ENCODE measurements at places on chromosomes 2 and 18.

GRCh38 chr18:79252904-79253633, 142.7 kb upstream of the NFATC1 start:
- no peak for DNase-seq

GRCh38 chr2:147553775-147554271, 291.0 kb upstream of the ACVR2A start:
- no peak for DNase-seq

- DNase-seq, result no peak
Measured at GRCh38 chr2:184551626-184552025, 46.7 kb upstream of the ZNF804A start.

DNA sequence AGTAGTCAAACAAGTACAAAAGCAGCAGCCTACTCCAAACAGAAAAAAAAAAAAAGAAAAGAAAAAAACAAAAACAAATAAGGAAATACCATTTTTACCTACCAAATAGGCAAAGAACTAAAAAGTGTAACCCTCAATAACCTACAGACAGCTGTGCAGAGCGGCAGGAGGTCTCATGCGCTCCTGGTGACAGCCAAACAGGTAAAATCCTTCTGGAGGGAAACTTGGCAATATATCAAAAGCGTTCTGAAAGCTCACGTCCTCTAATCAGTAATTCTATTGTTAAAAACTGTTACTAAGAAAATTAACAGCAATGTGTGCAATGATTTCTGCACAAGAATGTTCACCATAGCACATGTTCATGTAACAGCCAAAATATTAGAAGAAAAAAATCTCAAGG, 105.6 kb downstream of the AFF3 start:
- no peak for DNase-seq

DNA sequence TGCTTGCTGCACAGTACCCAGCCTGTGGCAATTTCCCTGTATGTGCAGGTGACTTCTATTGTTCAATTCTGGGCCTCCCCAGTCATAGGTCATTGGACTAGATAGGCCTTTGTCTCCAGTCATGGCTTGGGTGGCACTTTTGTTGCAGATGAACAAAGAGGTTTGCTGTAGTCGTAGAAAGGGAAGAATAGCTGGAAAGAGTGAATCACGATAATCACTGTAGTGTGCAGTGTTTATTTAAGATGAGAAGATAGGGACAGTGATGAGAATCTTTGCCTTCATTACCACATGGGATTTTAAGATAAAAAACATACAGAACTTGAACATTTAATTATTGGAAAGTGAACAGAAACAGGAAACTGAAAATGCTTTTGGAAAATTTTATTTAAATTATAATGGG, 156.1 kb upstream of the CYRIA start:
- peak; percentile 82 for DNase-seq

DNA sequence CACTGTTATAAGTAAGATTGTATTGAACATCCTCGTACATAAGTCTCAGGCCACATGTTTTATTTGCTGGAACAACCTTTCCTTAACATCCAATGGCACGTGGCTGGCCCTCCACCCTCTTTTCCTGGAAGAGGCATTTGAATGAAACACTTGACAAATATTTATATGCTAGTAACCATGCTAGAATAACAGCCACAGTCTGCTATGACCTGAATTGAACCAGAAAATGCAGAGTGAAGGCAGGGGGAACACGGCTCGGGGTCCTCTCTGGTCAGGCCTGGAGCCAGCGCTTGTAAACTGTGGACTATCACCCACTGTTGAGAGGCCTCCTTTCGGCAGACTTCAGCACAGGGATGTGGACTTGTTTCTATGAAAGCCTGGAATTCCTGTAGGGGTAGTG, 198.2 kb upstream of the COPS8 start:
- no peak for DNase-seq

DNA sequence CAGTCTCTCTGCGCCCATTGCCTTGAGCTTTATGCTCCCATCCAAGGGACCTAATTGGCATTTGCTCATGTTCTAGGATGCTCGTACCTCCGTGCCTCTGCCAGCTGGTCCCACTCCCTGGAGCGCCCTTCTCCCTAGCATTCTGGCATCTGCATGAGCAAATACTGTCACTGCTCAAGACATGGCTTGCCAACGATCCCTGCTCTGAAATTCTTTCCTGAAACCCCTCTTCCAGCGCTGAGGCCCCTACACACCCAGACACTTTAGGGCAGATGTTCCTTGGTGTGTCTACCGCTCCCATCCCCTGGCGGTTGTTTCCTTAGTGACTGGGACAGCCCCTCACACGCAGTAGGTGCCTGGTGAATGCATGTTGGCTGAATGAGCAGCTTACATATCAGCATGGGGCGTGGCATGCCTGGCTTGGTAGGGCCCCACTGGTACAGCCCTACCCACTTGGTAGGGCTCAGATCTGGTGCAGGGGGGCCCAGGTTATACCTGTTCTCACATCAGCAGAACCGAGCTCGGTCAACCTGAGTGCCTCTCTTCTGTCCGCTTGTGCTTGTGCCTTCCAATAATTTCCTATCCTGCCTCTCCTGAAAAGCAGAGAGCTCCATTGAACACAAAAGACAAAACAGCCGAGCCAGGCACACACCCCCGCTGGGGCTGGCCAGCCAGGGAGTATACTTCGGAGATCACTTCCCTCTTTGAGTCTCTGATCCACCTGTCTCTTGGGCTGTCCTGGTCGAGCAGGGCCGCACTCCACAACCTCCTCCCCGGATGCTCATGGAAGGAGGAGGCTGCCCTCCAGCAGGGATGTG, 59.2 kb downstream of the INHBB start:
- no peak for DNase-seq

- no peak for DNase-seq
Measured at GRCh38 chr2:108615480-108616090, 81.3 kb downstream of the LIMS1 start.

DNA sequence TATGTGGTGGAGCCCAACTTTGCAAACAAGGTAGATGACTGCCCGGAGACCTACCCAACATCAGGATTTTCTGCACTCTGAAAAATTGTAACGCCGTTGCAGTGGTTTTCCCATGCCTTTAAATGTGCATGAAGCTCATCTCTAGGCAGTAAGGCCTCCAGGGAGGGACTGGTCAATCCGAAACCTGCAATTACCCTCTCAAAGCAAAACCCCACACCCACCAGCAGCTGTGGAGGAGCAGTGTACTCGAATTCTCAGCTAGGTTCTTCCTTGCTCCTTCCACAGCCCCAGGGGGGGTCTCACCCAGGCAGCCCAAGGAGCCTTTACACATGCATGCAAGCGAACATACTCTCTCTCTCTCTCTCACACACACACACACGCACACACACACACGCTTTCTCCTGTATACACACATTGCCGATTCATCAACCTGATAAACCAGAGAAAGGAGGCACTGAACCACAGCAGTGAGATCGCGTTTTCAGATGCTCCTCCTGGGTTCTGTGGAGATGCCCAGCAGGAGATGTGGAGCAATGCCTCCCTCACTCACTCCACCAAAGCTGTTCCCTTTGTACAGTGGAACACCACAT, 109.2 kb downstream of the VIT start:
- no peak for DNase-seq

DNA sequence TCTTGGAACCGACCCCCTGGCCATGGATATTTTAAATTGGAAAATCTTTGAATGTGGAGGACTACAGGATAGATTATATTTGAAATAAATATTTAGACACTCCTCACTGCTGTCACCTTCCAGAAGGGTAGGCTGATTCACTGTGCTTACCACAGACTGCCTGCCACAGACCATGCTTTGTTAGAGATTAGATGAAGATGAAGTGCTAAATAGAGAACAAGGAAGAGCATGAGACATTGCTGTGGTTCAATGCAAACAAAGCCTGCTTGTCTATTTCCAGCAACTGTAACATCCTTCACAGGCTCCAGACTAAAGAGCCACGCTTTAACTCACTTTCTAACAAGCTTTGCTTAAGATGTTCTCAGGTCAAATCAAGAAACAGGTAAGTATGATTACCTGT, 81.0 kb upstream of the TMEM17 start:
- DNase-seq, result no peak

GRCh38 chr2:239957681-239958472, 67.3 kb downstream of the NDUFA10 start:
- no peak for DNase-seq
